GM10248 (cell line): ENCODE measurements at places on chromosomes 6 and 20.

DNA sequence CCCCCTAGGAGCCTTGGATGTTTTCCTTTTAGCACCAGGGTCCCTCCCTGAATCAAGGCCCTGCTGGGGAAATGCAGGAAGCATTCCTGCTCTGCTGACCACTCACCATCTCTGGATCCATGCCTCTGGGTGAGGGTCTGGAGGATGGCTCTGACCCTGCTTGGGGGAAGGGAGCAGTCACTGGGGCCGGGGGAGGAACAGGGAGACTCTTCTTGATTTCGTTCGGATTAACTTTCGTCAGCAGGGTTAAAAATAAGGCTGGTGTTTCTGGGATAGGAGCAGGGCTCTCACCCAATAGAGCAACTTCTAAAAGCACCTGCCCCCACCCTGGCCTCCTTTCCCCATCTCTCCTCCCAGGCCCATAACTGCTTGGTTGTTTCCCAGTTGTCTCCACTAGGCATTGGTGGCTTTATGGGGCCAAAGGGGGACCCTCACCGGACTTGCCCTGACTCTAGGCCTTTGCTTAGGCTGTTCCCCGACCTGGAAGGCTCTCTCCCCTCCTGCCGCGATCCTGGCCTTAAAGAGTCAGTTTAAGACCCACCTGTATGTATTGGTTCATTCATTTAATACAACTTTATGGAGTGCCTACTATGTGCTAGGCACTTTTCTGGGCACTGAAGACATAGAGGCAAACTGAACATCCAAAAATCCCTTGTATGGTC, 63.0 kb downstream of the JPH2 start:
- DNase-seq, result no peak

DNA sequence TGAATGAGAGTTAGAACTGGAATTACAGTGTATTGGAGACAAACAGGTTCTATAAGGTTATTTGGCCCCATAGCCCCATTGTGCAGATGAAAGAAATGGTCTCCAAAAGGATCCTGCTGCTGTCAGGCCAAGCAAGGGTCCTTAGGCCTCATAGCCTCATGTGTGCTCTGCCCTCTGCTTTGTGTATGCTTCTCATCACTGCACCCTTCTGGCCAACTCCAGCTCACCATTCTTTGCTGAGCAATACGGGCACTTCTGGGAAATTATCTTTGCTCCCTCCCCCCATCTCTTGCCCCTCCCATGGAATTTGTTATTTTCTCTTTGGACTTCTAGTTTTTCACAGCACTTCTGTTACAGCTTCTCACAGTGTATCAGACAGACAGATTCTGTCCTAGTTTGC, 298.8 kb downstream of the FOXA2 start:
- no peak for DNase-seq

DNA sequence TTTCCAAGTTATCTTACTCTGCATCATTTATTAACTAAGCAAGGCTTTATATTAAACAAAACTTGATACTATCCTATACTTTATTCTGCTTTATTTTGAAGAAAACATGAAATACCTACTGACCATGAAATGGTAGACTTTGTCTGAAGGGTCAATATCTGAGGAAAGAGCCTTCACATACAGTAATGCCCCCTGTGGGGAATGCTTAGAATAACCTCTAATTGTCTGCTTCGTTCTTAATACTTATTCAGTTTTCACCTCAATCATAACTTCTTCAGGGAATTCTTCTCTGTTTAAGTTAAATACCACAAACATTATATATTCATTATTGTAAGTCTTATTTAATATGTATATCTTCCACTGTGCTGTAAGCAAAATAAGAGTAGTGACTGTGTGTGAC, 498.9 kb upstream of the MANEA start:
- DNase-seq, result no peak

- DNase-seq, result no peak
Observed at GRCh38 chr6:64737418-64737817, 969.6 kb downstream of the EYS start.

- DNase-seq, result no peak
Observed at GRCh38 chr6:33667072-33667471, 44.4 kb downstream of the UQCC2 start.

DNA sequence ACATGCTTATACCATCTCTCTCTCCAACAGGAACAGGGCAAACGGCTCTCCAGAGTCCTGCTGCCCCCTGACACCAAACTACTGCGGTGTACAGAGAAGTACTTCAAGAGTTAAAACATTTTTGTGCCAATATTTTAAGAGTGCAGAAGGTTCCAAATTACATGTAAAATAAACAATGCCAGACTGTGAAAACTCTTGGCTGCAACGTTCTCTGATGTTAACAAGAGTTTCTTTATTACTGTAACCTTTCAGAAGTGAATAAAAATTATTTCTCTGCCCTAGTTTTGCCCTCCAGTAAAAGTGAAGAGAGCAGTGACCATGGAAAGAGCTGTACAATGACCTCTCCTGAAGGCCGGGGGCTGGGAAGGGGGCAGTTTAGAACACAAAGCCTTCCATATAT, 41.4 kb upstream of the FAM83C start:
- DNase-seq, result no peak

DNA sequence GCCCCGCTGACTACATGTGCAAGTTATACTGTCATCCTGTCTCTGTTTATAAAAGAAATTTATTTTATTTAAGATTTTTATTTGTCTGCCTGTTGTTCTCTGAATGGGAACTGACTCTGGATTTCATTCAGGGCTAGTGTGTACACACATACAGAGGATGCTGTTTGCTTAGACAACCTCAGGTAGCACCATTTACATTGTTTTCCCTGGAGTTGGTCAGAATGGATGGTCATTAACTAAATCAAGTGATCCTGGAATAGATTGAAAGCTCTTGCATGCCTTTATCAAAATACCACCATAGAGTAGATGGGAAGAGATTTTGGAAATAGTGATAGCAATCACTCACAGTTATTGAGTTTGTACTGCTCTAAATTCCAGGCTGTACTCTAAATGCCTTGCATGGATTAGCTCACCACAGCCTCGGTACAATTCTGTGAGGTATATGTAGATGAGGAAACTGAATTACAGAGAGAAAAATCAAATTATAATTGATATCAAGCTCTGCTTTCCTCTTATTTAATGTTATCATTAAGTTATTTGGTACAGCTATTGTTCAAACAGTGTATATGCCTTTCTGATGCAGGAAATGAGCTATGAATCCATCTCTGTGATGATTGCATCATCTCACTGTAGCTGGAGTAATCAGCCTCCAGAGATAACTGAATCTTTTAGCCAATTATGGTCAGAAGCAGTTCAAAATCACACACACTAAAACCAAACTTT, 51.9 kb downstream of the RNF217 start:
- no peak for DNase-seq

GRCh38 chr20:24403406-24403805, 66.0 kb upstream of the SYNDIG1 start:
- no peak for DNase-seq

DNA sequence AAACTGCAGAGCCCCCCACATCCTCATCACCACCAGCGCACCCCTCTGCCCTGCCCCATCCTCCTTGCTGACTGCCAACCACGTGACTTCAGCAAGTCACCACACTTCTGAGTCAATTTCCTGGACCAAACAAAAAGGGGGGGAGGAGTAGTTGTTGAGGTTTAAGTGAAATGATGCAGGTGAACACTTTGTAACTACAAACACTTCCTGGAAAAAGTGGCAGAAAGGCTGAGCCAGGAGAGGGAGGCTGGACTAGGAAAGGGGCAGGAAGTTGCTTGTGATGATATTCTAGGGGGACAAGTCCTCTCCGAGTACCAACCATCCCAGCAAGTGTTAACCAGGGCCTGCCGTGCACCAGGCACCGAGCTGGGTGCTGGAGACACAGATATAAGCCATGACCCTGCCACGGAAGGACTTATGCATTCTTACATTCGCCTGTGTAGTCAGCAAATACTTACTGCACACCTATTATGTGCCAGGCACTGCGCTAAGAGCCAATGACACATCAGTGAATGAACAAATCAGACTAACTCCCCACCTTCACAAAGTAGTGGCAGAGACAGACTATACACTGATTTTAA, 67.3 kb downstream of the PREX1 start:
- DNase-seq, result peak; percentile 64

DNA sequence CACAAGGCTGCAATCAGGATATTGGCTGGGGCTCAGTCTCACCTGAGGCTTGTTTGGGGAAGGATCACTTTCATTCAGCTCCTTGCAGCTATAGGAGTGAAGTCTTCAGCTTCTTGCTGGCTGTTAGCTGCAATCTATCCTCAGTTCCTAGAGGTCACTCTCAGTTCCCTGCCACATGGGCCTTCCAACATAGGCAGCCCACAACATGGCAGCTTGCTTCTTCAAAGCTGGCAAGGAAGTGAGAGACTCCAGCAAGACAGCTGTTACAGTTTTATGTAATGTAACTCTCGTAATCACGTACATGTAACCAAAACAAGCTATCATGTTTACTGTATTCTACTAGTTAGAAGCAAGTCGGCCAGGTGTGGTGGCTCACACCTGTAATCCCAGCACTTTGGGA, 226.9 kb downstream of the CDC5L start:
- no peak for DNase-seq

- no peak for DNase-seq
Observed at GRCh38 chr6:147216915-147217314, 12.7 kb downstream of the STXBP5 start.

- peak; percentile 17 for DNase-seq
Observed at GRCh38 chr6:136510782-136511181, 39.4 kb downstream of the MAP7 start.

- no peak for DNase-seq
Observed at GRCh38 chr6:152096863-152097496, 289.5 kb downstream of the ESR1 start.

- peak; percentile 59 for DNase-seq
Observed at GRCh38 chr6:68967549-68968300, 332.6 kb downstream of the ADGRB3 start.

- no peak for DNase-seq
Observed at GRCh38 chr6:66421570-66421969, 714.5 kb upstream of the EYS start.

- DNase-seq, result no peak
Observed at GRCh38 chr20:58753922-58754551, 61.4 kb downstream of the NPEPL1 start.

- no peak for DNase-seq
Observed at GRCh38 chr20:53981752-53982437, 88.5 kb downstream of the BCAS1 start.

- DNase-seq, result no peak
Observed at GRCh38 chr20:36613974-36614373, 8.4 kb downstream of the RAB5IF start.
